ENCODE measurements at places on chromosomes 2 and 18.

DNA sequence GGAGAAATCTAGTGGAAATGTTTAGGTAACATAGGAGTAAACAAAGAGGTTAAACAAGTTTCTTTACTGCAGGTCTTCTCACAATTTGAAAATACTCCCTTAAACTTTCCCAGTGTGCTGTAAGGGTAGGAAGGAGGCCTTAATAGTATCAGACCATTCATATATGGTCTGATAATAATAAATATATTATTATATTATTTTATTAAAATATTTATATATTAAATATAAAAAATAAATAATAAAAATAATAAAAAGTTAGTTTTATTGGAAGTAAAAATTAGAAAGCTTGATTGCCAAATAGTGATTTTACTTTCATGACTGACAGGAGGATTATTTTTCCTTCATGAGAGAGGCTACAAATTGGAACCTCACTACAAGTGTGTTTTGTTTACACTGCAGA lies 7.1 kb downstream of the NOSTRIN start:
- no peak for DNase-seq

DNA sequence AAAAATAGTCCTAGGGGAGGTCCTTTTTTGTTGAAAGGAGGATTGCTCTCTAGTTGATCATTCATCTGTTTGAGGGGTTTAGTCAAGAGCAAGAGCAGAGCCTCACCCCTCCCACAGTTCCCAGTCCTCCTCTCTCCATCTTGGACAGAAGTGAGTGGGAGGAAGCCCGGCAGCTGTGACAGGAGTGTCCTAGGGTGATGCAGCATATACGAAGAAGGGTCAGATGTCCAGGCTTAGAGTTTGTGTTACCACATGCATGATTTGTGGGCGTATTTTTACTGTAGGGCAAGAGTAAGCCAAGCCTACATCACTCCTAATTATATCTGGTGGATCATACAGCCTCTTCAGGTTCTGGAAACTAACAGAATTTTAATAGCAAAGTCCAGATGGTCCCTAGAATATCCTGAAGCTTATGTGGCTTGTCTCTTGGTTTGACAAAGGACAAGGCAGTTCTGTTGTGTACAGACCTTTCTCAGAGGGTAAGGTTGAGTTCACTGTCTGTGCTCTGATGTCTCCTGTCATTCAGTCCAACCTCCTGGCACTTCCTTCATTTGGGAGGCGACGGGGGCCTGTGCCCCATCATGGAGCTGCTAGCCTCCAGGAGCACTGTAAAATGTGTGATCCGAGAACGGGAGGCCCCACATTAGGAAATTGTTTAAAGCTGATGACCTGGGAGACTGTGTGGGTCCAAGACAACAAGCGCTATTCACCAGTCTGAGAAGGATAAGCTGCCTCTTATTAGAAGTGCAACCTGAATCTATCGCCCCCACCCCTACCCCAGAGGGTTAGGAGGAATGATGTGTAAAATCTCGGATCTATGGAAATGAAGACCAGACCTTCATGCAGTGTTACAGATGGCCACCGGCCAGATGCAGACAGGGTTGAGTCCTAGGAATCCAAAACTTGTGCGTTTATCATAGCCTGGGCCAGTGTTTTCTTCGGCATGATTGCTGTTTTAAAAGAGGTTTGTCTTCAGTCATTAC lies 6.9 kb downstream of the CEP68 start:
- no peak for DNase-seq

- no peak for DNase-seq
Observed at GRCh38 chr2:36376319-36376765, 20.8 kb downstream of the CRIM1 start.

- DNase-seq, result no peak
Observed at GRCh38 chr2:95574506-95574905, 17.3 kb upstream of the TRIM43 start.

DNA sequence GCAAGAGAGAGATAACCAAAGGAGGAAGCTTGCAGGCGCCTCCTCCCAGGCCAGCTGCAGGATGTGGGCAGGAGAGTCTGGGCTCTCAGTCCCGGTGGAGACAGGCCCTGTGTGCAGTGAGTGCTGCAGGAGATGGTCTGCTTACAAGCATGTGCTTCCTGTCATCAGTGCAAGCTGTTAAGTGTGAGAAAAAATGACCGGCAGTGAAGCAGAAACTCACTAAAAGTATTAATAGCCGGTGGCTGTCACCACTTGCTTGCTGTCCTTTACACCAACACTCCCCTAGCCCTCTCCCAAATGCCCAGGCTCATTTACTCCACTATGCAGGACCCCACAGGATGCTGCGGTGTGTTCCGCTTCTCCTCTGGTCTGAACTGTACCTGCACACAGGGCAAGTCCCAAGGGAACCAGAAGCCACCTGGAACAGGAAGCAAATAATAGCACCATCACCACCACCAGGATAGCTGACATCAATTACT lies 435.6 kb upstream of the HS6ST1 start:
- DNase-seq, result no peak

DNA sequence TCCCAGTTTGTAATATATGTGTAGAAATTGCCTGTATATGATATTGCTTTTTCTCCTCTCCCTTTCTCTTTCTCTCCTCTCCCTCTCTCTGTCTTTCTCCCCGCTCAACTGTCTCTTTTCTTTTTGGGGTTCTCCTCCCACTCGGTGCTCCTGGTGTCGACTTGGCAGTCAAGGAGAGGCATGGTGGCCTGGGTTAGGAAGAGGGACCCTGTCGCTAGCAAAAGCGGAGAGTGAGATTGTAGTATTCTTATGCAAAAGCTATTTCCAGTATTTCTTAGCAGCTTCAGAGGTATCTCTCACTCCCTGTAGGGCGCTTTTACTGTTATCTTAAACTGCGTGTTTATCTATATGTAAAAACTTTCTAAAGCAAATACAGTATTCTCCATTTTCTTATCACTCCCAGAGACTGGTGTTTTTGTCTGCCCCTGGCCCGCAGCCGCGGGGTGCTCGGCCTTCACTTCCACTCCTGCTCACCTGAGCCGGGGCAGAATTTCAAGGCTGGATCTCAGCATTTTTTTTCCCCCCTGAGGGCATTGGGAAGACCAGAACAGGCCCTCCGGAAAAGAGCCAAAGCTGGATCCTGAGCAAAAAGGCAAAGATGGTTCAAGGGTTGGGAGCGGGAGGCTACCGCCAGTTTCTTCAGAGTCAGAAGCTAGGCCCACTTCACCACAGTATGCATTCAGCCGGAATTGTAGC lies 4.3 kb downstream of the SIX3 start:
- DNase-seq, result no peak

DNA sequence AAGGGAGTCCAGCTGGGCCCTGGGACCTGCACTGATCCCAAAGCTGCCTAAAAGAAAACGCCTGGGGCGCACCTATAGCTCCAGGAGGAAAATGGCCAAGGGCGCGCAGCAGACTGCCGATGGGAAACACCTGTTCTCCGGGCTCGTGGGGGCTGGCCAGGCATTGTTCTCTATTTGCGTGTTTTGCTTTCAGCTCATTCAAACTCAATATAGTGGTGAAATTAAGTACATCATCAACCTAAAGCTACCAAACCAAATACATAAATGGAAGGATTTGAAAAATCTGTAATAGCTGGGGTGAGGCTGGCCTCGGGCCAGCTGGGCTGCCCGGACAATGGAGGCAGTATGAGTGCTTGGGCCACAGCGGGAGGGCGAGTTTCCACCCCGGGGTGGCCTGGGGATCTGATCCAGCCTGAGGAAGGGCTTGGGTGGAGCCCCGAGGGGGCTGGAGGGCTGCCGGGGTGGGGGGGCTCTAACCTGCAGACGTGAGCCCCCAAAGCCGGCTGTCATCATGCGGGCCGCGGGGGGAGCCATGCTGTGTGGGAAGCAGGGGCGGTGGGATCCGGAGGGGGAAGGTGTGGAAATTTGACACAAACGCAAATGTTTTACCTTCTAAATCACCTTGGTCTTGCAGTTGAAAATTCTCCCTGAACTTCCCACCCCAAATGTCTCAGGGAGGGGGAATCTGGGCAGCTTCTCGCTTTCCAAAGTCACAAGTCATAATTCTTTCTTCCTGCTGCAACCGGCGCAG lies 77.6 kb downstream of the ASB1 start:
- no peak for DNase-seq

DNA sequence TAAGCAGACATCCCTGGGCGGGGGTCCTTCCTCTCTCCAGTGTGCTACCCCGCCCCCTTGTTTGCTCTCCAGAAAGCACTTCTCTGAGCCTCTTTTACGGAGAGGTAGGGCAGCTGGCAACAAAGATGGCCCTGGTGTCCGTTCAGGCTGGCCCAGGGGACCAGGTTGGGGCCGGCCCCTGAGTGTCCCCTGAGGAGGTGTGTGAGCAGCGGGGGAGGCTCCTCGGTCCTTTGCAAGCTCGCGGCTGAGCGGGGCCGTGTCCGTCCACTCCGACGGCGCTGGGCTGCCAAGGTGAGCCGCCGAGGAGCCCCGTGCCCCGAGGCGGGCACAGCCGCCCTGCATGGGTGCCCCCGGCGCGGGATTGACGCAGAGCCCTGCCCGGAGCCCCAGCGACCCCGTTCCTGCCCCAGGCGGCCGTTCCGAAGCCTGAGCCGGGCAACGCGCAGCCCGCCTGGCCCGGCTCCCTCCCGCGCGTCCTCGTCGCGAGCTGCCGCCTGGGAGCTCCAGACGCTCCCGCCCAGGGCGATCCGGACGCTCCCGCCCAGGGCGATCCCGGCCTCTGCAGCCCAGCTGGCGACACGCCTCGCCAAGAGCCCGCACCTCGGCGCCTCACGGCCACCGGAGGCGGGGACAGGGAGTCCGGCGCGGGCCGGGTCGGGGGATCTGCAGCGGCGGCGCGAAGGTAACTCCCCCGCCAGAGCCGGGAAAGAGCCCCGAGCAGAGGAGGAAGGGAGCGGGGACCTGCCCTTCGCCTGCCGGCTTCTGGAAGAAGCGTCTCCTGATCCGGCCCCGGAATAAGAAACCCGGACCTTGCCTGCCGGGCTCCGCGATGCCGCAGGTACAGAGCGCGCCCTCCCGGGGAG lies at the start of gene PROKR1:
Gene PROKR1, plus strand, starts transcription at position 569 of the 863 bp plus-strand sequence. CDS start 2,243 bp downstream, outside the sequence.
- DNase-seq, result no peak

DNA sequence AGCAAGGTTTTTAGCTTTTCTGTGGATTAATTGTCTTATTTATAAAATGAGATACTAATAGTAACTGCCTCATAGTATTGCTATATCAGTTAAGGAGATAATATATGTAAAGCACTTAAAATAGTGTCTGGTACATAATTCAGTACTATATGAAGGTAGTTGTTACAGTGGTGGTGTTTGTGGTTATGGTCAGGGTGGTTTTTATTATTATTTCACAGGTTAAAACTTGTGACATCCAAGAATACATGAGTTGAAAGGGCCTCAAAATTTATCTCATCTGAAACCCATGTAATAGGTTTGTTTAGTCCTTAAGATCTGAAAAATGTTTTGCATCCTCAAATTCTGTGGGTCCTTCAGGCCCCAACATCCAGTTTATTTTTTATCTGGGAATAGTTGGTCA lies 369.5 kb upstream of the LRATD1 start:
- DNase-seq, result no peak

GRCh38 chr2:127403460-127403859 lies 14.8 kb upstream of the PROC start:
- DNase-seq, result no peak

DNA sequence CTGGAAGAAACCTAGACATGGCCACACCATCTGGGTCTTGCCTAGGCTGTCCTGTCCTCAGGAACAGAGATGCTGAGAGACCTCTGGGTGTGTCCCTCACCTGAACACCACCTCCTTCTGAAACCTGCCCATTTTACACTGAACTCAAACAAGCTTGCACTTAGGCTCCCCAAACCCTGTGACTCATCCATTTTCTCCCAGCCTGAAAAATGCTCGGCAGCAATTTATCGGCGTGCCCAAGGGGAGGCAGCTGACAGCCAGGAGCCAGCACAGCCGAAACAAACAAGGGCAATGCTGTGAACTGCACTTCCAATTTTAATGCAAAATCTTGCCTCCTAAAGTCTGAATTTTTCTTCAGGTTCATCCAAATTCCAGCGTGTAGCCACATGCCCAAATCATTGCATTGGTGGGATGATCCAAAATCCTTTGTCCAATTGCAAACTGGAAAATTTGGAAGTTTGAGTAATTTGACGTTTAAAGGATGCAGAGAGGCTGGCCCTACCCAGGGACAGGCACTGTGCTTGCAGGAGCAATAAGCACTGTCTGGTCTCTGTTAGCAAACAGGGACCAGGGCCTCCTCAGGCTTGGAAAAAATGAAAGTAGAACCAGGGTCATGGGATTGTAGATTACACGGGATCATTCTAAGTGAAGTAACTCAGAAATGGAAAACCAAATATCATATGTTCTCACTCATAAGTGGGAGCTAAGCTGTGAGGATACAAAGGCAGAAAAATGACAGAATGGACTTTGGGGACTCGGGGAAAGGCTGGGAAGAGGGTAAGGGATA lies 67.7 kb downstream of the GALNT14 start:
- DNase-seq, result no peak

- no peak for DNase-seq
Observed at GRCh38 chr2:178592655-178593054, 112.4 kb downstream of the PLEKHA3 start.

DNA sequence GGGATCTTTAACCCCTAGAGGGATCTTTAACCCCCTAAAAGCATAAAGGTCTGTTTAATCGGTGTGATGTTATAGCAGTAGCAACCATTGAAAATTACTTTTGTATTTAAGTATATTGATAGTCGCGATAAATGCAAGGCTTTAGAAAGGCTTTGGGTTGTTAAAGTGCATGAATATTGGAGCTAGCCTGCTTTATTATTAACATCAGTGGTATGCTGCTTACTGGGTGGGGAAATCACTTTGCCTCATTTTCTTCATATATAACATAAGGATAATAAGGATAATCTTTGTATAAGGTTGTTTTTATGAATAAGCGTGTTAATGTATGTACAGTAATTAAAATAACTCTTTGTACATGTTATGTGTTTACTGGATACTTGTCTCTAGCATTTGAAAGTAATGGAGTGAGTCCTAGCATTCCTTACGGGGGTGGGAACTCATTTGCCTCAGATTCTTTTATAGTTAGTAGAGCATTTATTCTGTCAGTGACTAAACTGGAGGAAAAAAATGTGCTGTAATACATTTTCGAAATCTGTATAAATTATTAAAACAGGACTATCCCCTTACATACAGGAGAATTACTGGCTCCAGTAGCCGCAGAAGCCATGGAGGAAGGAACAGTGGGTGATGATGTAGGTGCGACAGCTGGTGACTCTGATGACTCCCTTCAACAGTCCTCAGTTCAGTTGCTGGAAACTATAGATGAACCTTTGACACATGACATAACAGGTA lies 122.2 kb downstream of the BIRC6 start:
- no peak for DNase-seq

GRCh38 chr2:228847684-228848083 lies 423.4 kb downstream of the PID1 start:
- DNase-seq, result no peak

GRCh38 chr18:10020171-10020570 lies 106.4 kb downstream of the VAPA start:
- DNase-seq, result no peak

DNA sequence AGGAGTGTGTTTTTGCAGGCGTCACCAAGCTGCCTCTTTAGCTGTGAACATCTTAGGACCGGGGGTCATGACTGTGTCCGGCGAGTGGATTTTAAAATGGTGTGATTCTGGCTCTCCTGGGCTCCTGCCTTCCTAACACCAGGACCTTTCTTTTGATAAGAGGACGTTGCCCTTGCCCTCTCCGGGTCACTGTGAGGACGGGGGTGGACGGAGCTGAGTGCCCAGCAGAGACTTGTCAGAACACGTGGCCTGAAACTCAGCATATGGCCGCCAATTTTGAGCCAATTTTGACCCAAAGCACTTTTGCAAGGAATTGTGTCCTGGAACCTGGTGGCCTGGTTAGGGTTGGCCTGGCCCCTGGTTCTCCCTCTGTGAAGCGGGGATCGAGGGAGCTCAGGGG lies 40.2 kb downstream of the RTP5 start:
- no peak for DNase-seq

GRCh38 chr2:11677136-11678055 lies 7.4 kb upstream of the NTSR2 start:
- DNase-seq, result no peak

- no peak for DNase-seq
Observed at GRCh38 chr2:113240150-113240914, 38.4 kb downstream of the PAX8 start.
